Fibroblast of villous mesenchyme (primary cell): ENCODE measurements at places on chromosomes 3 and 15.

DNA sequence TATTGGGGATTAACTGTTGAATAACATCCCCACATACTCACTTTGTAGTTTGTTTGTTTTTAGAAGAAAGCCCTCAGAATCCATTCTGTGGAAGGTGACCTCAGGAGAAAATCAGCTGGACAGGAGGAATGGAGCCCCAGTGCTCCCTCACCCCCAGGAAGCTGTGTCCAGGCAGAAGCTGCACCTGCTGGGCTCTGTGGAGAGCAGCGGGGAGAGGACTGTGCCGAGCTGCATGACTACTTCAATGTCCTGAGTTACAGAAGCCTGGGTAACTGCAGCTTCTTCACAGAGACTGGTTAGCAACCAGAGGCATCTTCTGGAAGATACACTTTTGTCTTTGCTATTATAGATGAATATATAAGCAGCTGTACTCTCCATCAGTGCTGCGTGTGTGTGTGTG lies 14.0 kb downstream of the TIGIT start:
- no peak for DNase-seq

DNA sequence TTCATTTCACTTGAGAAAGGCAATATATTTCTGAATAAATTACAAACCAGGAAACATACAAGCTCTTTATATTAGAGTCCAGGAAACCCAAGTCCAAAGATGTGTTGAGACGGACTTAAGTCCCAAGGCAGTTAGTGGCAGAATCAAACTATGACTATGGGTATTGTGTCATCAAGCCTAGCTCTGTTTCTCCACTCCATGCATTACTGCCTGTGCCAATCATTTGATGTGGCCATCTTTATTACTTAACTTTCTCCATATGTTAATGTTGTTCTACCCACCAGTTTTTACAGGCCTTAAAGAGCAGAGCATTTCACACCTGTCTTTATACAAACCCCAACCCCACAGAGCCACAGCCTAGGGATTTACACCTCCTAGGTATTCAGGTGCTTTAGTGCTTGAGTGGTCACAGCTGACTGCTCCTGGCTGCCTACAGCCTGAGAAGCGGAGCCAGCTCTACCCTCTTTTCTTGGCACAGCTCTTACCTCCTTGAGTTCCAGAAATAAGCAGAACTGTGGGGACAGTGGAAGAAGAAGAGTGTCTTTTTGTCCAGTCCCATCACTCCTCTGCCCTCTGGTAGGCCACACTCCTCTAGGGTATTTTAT lies 92.1 kb downstream of the DTWD1 start:
- DNase-seq = no peak

GRCh38 chr3:187125319-187126031 lies 13.8 kb downstream of the RPL39L start:
- DNase-seq = no peak

DNA sequence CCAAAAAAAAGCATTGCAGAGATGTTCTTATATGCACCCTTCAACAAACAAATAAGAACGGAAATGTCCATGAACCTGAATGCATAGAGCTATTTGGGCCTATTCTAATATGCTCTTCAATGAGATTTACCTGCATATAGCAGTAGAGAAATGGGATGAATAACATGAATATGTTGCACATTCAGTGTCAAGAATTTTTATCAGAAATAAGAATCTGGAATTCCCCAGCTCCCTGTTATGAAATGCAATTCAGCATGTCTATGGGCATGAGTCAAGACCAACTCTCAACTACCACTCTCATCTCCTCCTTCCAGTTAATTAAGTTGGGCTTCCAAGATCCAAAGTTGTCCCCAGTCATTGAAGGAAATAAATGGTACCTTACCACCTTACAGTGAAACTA lies 133.7 kb upstream of the ALCAM start:
- DNase-seq = no peak

- no peak for DNase-seq
These were observed 15.9 kb downstream of the TM4SF4 start for GRCh38 chr3:149490260-149490971.

DNA sequence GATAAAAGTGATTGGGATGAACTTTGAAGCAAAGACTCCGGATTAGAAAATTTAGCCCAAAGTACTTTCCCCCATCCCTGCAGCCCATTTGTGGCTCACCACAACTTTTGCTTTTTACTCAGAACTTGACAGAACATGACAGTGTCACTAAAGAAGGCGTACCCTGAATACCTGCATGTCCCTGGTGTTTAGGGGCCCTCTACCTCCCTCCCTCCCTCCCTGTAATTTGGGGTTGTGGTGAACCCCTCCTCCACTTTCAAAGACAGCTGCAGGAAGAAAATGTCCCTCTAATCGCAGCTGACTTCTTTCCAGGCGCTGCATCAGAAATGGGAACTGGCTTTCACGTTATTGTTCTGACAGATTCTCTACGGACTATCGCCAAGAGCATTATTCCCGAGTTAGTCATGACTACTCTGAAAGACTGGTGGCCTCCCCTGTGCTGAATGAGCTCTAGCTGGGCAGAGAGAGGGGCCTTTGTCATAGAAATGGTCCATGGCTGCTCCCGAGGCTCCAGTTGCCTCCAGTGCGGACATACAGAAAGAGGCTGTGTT lies 93.2 kb upstream of the ARHGEF3 start:
- no peak for DNase-seq

- DNase-seq = no peak
These were observed 50.9 kb downstream of the MAGEF1 start for GRCh38 chr3:184660931-184661330.
